ENCODE measurements at places on chromosomes 16 and 17.

DNA sequence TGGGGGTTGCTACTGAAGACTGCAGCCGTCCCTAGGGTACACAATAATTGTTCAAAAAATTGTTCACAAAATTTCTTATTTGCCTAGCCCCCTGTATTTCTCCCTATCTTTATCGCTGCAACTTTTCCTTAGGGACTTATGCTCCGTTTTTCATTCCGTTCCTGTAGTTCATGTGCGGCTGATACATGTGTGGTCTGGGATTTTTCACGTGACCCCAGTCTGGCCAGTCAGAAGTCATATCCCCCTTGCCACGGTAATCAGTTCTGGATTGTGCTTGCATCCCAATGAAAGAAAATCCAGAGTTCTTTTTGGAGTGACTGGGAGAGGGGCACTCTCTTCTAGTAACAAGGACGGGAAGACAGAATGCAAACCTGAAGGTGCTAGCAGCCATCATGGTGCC, 610.7 kb upstream of the C16orf82 start:
- DNase-seq: no peak

DNA sequence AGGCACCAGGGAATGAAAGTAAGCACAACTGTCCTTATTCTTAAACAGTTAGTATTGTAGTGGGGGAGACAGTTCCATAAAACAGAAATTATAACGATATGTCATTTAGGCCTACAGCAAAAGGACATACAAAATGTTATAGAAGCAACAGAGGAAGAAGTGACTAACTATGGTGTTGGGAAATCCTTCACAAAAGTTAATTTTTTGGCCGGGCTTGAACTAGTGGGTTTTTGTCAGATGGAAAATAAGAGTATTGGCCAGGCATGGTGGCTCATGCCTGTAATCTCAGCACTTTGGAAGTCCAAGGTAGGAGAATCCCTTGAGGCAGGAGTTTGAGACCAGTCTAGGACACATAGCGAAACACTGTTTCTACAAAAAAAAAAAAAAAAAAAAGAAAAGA, 127.8 kb downstream of the SSH2 start:
- DNase-seq: no peak

DNA sequence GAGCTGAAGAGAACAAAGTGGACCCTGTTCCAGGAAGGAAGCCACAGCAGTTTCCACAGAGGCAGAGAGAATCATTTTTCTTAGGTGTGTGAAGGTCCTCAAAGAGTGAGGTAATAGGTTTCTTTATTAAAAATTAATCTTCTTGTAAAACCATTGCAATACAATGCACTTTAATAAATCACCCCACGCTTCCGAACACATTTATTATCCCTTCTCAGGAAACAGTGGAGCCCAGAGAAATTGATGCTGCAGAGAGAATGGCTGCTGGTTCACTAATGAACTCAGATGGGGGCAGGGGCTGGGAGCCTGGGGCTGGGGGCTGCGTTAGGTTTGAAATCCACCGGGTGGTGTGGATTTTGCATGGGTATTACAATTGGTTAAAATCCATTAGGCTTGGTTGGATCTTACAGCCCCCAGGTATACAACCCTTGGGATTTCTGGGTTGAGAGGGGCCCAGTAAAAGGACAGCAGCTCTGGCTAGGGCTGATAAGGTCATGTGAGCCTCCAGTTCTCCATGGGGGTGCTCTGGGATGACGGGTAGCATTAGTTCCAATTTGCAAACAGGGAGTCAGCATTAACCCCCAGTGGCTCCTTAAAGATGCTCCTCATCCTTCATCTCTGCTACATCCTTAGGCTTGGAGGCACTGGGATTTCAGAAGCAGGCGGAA, 718.1 kb upstream of the EEF2KMT start:
- DNase-seq: no peak

GRCh38 chr17:49687878-49688491, 10.1 kb upstream of the SPOP start:
- no peak for DNase-seq

DNA sequence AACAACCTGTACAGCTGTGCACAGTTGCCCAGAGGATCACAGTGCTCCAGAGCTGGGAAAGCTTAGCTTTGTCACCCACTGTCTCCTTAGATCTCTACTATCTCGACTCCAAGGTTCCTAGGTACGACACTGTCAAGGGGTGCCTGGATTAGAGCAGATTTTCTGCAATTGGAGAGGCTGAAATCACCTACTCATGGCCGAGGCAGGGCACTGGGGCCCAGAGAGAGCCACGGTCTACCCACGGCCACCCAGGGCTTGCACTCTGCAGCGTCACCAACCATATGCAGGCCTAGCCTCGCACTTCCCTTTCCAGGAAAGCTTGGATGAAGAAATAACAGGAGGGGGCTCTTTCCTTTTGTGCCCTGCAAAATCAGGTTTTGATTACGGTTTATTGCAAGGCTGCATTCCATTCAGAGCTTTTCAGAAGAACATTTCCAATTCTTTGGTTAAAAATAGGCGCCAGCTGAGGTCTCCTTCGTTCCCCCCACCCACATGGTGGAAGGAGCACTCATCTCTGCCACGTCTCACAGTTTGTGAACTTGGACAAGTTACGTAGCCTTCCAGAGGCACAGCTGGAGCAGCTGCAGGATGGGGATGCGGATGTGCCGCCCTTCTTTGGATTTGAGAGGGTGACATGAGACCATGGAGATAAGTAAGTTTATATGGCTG, 80.0 kb downstream of the IRX5 start:
- DNase-seq: no peak

DNA sequence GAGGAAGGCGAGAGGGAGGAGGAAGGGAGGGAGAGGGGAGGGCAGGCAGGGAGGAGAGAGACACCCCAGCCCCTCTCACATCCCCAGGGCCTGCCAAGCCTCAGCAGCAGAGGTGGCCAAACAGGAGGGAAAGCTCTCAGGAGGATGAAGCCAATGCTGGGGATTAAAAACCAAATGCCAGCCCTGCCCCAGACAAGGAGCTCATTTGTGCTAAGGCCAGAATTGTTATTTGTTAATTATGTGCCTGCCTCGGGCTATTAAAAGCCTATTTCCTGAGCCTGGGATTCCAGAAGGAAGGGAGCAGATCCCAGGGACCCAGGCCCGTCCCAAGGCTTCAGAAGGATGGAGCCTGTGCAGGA, 27.9 kb upstream of the GINS2 start:
- DNase-seq: no peak

GRCh38 chr16:1181404-1182315, 28.8 kb downstream of the CACNA1H start:
- DNase-seq: no peak

DNA sequence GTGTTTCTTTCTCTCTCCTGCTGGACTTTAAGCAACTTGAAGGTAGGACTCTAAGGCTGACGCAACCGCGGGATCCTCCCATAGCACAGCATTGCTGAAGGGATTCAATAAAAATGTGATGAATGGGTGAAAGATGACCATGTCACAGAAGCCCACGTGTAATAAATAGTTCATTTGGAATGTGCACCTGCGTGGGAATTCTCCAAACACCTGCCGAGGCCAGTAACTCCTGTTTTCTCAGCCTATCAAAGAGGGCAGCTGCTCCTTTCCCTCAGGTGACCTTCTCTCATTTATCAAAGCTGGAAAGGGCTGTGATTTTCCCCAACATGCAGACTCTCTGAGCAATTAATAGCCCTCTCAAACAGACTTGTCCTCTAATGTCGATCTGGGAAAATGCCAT, 235.7 kb downstream of the STX8 start:
- DNase-seq: no peak

- no peak for DNase-seq
Measured at GRCh38 chr17:53924530-53925455, 102.1 kb downstream of the KIF2B start.

DNA sequence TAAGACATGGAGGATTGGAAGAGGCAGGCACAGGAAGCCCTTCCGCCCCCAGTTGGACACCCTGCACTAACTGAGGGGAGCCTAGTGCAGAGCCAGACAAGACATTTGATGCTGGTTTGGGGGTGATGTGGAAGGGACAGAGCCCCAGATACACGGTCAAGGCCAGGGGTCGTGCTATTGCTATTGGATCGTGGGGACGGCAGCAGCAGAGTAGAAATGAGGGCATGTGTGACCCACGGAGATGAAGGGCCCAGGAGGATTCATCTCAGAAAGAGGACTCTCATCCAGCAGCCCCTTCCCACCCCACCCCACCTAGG, 2.0 kb upstream of the VAMP2 start:
- DNase-seq: no peak

DNA sequence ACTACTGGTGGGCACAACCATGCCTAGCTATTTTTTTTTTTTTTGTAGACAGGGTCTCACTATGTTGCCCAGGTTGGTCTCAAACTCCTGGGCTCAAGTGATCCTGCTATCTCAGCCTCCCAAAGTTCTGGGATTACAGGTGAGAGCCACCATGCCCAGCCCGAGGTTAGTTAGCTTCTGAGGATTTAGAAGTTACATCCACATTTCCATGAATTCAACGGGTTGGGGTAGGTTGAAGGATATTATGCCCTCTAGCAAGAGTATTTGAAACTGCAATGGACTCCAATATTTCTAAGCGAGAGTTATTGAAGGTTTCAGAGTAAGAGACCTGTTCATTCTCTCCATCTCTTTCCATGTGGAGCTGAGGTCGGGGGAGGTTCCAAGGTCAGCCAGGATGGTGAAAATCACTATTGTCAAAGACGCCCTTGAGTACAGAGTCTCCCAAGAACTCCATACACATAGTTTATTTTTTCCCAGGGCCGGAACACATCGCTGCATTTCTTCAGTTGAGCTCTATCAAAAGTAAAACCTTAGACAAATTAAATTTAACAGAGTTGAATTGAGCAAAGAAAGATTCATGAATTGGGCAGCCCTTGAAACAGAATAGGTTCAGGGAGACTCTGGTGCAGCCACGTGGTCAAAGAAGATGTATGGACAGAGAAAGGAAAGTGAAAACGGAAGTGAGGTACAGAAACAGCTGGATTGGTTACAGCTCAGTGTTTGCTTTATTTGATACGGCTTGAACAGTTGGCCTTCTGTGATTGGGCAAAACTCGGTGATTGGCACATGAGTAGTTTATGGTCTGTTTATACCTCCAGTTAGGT, 19.0 kb upstream of the ITPRIPL2 start:
- no peak for DNase-seq

GRCh38 chr17:42274812-42275526, 1.2 kb downstream of the STAT5B start:
- peak; percentile 35 for DNase-seq

DNA sequence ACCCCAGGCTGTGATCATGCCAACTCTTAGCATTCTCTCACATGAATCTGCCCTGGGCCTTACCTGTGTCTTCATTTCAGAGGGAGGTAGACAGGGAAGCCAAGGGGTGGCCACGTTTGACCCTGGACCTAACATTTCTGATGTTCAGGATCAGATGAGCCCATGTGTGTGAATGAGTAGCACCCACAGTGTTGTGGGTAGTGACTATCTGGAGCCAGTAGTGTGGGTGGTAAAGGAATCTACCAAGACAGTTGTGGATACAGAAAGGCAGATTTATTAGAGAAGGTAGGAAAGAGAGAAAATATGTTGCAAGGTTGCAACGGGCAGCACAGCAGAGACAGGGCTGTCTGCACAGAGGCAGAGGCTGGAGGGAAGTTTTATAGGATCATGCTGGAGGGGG, 60.5 kb downstream of the TK2 start:
- no peak for DNase-seq

- no peak for DNase-seq
Measured at GRCh38 chr17:77299256-77300015, 158.7 kb downstream of the SEC14L1 start.

DNA sequence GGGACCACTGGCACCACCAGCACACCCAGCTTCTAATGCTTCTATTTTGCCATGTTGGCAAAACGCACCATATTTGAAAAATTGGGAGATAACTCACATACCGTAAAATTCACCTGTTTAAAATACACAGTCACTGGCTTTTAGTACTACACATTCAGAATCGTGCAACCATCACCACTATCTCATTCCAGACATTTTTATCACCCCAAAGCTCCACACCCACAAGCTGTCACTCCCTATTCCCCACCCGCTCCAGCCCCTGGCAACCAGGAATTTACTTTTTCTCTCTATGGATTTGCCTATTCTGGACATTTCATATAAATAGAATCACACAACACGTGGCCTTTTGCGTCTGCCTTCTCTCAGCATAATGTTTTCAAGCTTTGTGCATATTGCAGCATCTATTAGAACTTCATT, 25.0 kb downstream of the PPL start:
- no peak for DNase-seq

Data from suppressor macrophage (primary cell).